Bone marrow (tissue), 2 donors: ENCODE measurements at places on chromosomes 2 and 18.

DNA sequence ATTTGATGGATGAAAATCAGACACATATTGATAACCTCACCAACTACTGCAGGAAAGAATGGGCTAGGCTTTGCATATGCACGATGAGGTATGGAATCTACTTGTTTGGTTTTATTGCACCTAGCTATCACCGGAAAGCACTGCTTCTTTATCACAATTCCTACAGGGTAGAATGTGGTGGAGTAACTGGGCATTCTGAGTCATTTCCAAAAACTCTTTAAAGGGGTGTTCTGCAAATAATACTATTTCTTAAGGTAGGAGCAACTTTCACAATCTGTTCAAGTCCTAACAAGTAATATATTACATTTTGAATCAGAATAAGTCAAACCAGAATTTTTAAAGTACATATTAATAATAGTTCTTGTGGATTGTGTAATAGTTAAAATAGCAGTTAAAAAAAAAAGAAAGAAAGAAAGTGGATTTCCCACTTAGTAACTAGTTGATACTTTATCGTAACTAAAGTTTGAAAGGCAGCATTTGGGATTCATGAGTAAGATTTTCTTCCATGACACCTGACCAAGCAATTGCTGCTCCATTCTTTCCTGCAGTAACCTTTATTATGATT lies 40.5 kb downstream of the INO80C start:
- DNase-seq, result no peak

- DNase-seq, result no peak
Measured at GRCh38 chr2:177340158-177340557, 52.4 kb upstream of the AGPS start.

DNA sequence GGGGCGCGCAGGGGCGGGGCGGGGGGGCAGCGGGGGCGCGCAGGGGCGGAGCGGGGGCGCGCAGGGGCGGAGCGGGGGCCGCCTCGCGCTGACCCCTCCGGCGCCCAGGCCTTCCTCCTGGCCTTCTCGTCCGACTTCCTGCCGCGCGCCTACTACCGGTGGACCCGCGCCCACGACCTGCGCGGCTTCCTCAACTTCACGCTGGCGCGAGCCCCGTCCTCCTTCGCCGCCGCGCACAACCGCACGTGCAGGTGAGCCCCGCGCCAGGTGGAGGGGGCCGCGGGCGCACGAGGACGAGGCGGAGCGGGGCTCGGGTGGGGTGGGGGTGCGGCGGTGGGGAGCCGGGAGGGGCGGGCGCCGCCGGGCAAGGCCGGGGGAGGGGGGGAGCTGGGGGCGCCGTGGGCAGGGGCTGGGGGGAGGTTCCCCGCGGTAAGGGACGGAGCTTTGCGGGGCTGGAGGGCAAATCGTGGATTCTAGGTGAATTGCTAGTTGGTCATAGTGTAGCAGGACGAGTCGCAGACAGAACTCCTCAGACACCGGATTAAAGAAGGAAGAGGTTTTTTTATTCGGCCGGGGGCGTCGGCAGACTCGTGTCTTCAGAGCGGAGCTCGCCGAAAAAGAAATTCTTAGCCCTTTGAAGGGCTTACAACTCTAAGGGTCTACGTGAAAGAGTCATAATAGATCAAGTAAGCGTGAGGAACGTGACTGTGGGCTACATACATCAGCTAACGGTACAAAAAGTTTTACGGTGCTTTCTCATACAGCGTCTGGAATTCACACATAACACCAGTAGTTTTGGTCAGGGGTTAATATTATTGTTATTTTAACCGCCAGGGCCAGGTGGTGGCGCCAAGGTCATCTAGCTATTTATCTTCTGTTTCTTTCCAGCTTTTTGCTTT lies 29.9 kb downstream of the ANO7 start:
- no peak for DNase-seq

GRCh38 chr18:42159146-42159545 lies 204.1 kb downstream of the PIK3C3 start:
- DNase-seq, result no peak

DNA sequence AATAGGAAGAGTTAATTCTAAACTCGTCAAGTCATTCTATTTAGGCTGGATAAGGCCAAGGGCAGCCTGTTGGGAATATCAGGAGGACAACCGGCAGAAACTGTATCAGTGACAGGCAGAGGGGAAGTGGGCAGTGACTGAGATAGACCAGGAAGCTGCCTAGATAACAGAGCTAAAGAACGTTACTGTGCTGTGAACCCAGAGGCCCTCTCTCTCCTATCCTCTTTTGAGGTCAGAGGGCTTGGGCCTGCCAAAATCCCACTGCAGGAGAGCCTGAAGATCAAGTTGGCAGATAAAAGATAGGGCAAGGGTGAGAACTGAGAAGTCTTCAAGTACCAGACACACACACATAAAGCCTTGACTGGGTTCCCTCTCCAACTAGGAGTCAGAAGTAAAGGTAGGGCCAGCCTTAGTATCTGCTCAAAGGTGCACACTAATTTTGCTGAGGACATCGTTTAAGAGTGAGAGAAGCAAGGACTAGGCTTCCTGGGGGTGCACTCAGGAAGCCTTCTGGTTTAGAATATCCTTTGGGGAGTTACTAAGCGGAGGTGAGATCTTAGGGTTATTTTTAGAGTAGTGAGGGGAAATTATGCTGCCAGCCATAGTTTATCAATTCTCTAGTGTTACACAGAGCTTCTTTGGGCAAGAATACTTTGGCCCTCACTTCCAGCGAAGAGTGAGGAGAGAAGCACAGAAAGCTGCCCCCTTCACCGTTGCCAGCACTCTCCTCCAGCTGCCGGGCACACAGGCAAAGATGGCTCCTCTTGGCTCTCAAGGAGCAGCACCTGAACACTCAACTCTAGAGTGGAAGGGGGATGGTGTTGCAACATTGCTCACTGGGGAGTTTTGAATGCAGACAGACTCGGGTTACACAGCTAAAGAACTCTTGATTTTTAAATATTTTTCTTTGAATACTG lies 9.8 kb downstream of the CAVIN2 start:
- no peak for DNase-seq

DNA sequence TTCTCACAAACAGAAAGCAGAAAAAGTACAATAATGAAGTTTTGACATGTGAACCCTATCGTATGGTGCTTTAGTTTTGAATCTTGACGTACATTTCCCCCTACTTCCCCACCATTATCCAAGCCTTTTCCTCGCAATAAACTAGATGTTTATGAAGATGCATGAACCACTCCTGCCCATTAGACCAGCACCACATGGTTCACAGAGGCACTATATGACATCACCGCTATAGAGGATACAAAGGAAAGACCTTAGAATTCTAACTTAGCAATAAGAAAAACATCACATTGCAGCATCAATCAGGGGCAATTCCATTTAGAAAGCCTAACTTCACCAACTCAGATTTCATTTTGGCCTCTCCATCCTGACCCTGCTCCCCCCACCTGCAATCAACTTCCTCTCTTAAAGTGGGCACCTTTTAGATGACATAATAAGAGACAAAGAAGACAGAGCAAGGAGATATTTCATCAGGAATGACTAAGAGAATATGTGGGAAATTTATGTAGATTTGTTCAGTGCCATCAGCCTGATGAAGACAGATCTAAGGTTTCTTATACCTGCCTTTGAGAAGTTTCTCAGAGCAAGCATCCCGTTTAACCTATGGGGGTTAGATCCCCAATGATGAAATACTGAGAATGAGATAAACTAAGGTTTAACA lies 124.9 kb downstream of the PIGN start:
- DNase-seq, result no peak

GRCh38 chr2:20959252-20959651 lies 84.6 kb downstream of the APOB start:
- no peak for DNase-seq

GRCh38 chr2:126448611-126449010 lies 207.3 kb upstream of the GYPC start:
- no peak for DNase-seq

DNA sequence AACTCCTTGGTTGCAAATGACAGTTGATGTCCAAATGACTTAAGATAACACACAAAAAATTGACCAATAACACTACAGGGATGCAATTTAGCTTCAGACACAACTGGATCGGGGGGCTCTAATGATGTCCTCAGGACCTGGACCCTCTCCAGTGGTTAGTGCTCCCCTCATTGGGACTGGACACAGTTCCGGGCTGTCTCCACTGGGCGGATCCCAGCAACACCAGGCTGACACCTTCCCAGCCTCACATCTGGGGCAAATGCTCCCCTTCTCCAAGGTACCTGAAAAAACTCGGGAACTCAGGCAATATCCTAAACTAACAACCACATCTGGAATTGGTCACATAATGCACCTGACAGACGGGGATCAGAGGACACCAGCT lies 48.7 kb downstream of the PSMG2 start:
- DNase-seq, result no peak

- no peak for DNase-seq
Measured at GRCh38 chr2:75710220-75710576, 517 bp downstream of the GCFC2 start.

DNA sequence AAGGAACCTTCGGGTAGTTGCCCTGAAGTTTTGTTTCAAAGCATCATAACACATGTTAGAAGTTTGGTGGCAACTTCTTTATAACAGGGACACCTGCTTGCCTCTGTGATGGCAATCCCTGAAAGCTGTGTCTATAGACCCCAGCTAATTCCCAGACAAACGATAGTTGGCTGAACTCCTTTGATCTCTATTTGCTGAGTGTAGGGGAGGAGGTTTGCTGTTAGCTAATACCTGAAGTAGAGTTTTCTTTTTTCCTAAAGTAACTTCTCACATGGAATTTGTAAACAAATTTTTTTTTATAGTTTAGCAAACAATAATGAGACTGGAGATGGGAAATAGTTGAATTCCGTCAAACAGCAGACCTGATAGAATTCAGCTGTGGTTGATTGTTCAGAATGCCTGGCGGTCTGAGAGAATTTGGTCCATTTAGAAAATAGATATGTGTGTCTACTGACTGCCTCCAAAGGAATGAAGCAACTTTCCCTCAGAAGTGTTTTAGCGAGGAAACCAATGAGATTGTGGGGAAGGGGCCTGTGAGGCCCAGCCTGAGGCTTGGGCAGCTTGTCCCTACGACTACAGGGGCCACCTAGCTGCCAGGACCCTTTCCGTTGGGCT lies 123.5 kb upstream of the EPAS1 start:
- no peak for DNase-seq

DNA sequence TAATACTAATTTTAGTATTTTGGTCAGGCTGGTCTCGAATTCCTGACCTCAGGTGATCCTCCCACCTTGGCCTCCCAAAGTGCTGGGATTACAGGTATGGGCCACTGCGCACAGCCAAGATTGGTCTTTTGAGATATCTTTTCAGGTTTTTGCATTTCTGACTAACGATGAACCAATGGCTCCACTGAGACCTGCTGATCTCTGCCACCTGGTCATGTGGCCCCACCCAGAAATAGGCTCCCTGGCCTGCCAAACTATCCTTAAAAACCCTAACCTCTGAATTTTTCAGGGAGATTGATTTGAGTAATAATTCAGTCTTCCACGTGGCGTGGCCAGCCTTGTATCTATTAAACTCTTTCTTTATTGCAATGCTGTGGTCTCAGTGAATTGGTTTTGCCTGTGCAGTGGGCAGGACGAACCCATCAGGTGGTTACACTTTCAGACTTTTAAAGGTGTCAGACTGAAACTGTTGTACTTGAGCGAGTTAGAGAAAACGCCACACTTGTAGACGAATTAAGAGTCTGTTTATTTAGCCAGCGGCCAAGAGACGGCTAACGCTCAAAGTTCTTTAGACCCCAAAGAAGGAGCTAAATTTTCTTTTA lies 85.8 kb upstream of the MSH6 start:
- no peak for DNase-seq

DNA sequence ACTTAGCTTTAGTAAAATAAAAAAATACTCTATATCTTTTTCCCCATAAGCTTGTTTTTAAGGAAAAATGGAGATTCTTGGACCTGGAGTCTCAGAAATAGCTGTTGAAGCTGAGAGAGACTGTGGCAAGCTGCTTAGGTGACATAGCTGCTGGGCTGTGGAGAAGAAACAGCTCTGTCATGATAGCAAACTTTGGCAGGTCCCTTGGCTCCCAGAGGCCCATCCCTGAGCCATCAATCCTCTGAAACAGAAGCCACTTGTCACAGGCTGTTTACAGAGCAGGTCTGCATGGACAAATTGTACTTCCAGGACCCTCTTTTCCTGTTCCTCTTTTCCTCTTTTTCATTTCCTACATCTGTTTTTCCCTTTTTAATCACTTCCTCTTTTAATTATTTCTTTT lies 1370.1 kb upstream of the CRIM1 start:
- DNase-seq, result no peak

DNA sequence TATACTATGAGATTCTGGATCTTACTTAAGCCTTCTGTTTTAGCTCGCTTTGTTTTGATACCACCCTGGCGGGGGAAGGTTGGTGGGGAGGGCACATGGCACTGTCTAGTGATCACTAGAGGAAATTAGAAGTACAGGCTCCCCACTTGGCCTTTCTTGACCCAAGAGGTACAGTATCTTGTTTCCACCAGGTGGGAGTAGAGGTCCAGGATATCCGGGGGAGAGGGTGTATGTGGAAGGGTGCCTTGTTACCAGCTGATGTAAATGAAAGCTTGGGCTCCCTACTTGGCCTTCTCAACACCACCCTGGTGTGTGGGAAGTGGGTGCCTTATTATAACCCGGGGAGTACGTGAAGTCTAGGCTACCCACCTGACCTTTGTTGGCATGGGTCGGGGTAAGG lies 7.5 kb downstream of the GALNT1 start:
- DNase-seq, result no peak
